ENCODE measurements at places on chromosomes 5 and 9.

DNA sequence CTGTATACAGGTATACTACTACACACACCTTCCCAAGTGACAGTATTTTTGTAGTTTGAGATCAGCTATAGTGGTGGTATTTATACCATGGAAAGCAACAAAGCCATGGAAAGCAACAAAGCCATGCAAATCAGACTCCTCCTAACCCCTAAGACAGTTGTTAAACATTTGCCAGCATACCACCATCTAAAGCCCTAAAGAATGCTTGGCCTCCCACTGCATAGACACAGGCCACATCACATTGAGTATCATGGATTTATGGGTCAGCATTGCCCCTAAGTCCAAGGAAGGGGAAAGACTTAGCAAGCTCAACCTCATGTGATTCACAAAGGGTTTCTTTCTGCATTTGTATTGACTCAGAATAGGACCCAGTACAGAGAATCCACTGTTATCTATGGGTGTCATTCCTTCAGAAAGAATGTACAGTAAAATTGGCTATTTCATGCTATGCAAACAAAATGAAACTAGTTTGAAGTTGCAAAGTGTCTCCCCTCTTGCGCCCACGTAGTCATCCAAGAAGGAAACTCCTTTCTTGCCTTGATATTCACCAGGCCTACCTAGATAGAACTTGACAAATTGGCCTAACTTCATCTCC is 70.4 kb upstream of the IQGAP2 start:
- no peak for DNase-seq

- no peak for DNase-seq
Observed at GRCh38 chr5:78659714-78660113, 11.1 kb upstream of the LHFPL2 start.

DNA sequence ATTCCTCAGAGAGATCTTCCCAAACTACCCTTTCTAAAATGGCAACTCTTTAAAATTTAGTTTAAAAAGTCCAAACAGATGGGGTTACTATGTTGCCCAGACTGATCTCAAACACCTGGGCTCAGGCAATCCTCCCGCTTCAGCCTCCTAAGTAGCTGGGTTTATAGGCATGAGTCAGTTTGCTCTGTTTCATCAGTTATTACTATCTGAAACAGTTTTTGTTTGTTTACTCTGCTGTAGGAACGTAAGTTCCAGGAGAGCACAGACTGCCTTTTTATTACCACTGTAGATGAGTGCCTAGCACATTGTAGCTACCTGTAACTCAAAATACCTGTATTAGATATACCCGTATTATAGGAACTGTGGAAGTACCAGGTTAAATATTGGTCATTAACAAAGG is 89.4 kb downstream of the UHRF2 start:
- no peak for DNase-seq

GRCh38 chr9:114034196-114034595 is 43.9 kb downstream of the AMBP start:
- DNase-seq: no peak

DNA sequence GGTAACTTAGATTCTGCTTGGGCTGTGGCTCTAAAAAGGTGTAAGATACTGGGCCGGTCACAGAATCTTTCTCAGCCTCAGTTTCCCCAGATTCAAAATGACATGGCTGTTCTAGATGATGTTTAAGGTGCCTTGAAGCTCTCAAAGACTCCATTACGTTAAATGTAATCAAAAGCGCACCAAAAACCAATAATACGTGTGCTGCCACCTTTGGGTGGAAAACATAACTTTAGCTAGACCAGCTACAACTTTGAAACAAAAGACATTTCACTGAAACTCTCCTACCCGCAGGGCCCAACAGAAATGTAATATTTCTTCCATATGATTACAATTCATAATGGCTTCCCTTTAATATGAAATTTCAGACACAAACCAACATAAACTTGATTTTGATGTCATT is 35.0 kb upstream of the PCSK5 start:
- DNase-seq: no peak

- no peak for DNase-seq
Observed at GRCh38 chr9:90641086-90641485, 1.5 kb downstream of the DIRAS2 start.

GRCh38 chr9:110340306-110340705 is 2.6 kb upstream of the TXNDC8 start:
- DNase-seq: no peak

- DNase-seq: no peak
Observed at GRCh38 chr5:17696627-17697026, 62.4 kb downstream of the TAF11L14 start.

- DNase-seq: no peak
Observed at GRCh38 chr5:36632363-36632664, 25.9 kb downstream of the SLC1A3 start.

DNA sequence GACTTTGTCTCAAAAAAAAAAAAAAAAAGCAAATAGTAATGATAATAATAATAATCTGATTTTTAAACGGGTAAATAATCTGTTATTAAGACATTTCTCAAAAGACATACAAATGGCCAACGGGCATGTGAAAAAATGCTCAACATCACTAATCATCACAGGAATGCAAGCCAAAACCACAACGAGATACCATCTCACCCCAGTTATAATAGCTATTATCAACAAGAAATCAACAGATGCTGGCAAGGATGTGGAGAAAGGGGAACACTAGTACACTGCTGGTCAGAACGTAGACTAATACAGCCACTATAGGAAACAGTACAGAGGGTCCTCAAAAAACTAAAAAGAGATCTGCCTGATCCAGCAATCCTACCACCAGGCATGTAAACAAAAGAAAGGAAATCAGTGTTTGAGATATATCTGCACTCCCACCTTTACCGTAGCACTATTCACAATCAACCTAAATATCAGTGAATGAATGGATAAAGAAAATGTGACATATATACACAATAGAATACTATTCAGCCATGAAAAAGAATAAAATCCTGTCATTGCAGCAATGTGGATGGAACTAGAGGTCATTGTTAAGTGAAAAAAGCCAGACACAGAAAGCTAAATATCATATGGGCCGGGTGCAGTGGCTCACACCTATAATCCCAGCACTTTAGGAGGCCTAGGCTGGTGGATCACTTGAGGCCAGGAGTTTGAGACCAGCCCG is 24.9 kb downstream of the VAV2 start:
- DNase-seq: no peak

- no peak for DNase-seq
Observed at GRCh38 chr5:62465985-62466925, 53.7 kb downstream of the IPO11 start.

- no peak for DNase-seq
Observed at GRCh38 chr5:122064992-122065391, 13.1 kb downstream of the LOX start.

DNA sequence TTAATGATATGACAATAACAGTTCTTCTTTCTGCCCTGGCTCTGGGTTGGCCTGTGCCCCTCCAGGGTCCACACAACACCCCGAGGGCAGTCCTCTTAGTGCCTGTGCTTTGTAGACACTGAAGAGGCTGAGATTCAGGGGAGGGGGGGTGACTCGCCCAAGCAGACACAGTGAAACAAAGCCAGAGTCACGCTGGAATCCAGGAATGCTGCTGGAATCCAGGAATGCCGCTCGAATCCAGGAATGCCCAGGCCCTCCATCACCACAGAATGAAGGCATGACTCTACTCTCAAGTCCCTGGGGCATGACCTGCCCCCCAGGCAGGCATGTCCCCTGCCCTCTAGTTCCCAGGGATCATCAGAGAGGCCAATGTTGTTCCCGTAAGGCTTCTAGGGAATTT is 73.1 kb downstream of the LRSAM1 start:
- no peak for DNase-seq

DNA sequence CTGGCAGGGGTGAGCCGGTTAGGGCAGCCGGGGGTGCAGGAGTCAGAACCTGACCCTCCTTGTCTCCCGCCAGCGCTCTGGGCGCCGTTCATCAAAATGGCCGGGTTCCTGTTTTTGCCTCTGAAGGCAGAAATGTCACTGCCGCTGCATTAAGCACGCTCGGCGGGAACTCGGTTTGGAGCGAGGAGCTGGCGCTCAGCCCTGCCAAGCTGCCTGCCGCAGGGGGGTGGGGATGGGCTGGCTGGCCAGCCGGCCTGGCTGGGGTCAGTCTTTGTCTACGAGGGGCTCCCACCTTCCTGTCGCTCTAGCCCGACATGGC is 63.7 kb downstream of the CXXC5 start:
- DNase-seq: no peak

- DNase-seq: no peak
Observed at GRCh38 chr5:133914434-133914833, 54.0 kb downstream of the C5orf15 start.

DNA sequence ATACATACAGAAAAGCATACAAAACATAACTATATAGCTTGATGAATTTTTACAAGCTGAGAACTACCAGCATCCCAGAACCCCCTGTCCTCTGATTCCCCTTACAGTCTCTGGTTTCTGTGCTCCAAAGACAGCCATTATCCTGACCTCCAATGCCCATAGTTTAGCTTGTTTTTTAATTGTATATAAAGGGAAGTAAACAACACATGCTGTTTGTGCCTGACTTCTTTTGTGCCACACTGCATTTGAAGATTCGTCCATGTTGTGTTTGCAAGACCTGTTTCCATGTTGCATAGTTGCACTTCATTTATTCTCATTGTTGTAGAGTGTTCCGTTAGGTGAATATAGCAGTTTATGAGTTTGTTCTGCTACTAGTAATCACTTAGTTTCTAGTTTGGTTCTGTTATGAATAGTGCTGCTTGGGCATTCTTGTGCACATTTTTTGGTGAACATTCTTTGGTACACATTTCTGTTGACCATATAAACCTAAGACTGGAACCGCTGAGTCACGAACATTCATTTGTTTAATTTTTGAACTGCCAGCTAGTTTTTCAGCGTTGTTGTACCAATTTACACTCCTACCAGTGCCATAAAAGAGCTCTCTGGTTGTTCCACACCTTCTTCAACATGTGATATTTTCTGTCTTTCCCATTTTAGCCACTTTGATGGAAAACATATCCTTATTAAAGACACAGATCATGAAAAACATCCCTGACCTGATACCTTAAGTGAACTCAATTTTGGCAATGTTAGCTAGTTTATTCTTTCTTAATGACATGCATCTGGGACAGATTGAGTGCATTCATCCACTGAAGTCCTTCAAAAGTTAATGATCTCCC is 78.1 kb upstream of the ANXA1 start:
- DNase-seq: no peak

GRCh38 chr9:38000332-38000731 is 68.7 kb downstream of the SHB start:
- DNase-seq: no peak

GRCh38 chr5:64637144-64637543 is 53.2 kb upstream of the SHISAL2B start:
- DNase-seq: no peak

DNA sequence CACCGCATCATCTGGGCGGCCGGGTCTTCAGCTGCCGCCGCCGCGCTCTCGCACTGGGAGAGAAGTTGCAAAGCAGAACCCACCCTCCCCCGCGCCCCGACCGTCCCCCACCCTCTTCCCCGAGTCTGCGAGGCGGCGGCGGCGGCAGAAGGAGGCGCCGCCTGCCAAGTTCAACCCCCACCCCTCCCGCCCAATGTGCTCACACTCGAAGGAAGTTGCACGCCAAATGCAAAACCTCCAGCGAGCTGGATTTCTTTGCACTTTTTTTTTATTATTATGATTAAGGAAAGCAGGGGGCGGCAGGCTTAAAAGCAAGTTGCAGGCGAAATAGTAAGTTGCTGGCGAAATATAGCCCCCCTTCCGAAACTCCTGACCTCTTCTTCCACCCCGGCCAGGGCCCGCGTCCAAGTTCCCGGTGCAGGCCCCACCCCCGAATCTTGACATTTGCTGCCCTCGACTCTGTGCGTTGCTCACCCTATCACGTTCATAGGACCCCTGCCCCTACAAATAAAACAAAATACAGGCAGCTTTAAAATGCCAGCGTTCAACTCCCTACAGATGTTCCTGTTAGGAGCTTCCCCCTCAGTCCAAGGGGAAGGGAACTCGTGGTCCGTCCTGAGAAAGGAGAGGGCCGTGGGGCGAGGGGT is 1.1 kb upstream of the NR3C1 start:
- DNase-seq: peak; percentile 15

GRCh38 chr5:1540166-1540565 is 16.4 kb upstream of the LPCAT1 start:
- DNase-seq: no peak

- no peak for DNase-seq
Observed at GRCh38 chr5:127595484-127596368, 53.2 kb upstream of the CTXN3 start.

- no peak for DNase-seq
Observed at GRCh38 chr9:105291422-105291859, 47.0 kb downstream of the SLC44A1 start.

DNA sequence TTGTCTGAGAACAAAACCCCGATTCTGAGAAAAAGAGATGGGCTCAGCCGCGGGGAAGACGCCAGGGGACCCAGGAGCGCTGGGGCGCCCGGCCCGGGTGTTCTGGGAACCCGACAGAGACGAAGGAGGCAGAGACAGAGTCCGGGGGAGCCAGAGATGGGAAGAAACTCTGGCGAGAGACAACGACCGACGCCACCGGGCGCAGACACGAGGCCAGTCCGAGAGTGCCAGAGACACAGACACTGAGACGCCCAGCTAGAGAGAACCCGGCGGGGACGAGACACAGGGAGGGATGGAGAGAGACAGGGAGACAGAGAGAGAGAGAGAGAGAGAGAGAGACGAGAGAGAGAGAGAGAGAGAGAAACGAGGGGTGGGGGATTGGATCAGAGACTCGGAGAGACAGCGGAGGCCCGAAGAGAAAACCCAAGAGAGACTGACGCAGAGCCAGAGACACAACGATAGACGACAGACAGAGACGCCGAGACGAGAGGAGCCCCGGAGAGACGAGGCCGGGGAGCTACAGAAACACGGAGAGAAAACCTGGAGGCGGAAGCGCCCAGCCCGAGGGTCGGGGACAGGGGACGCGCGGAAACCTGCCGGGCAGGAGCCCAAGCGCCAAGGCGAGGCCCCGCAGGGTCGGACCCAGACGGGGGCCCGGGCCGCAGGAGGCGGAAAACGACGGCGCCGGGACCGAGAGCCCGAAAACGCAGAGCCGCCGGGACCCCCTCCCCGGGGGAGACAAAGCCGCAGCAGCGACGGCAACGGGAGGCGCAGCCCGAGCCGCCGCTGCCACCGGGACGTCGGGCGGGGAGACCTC is 3.3 kb downstream of the NR5A1 start:
- no peak for DNase-seq

DNA sequence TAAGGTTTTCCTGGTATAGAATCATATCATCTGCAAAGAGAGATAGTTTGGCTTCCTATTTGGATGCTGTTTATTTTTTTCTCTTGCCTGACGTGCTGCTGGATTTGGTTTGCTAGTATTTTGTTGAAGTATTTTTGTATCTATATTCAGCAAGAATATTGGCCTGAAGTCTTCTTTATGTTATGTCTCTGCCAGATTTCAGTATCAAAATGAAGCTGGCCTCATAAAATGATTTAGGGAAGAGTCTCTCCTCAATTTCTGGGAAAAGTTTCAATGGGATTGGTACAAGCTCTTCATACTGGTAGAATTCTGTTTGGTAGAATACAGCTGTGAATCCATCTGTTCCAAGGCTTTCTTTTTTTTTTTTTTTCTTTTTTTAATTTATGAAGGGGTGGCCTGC is 799.0 kb upstream of the TYRP1 start:
- DNase-seq: no peak
